ENCODE measurements at places on chromosomes 2 and 18.

DNA sequence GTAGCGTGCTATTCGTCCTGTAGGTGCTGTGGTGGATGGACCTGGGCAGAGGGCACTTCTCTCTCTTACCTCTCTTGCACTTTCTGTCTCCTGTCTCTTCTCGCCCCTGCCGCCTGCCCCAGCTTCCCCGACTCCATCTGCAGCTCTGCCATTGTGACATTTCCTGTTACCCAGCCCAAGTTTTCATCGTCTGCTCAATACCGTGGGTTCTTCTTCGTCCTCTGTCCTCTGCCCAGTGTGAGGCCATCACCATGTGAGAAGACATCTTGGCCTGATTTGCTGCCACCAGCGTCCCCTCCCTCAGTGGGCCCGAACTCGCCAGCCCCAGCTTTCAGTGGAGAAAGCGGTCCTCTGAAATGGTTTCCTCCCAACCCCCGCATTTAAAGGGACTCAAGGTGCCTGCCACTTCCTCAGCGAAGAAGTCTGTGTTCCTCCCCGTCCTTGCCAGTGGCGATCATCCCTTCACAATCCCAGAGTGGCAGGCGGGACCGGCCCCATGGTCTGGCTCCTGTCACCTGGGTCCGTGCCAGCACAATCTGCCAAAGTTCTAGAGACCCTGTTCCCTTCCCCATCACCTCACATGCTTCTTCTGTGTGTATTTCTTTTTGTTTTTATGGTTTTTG is 18.0 kb downstream of the TGOLN2 start:
- no peak for DNase-seq

DNA sequence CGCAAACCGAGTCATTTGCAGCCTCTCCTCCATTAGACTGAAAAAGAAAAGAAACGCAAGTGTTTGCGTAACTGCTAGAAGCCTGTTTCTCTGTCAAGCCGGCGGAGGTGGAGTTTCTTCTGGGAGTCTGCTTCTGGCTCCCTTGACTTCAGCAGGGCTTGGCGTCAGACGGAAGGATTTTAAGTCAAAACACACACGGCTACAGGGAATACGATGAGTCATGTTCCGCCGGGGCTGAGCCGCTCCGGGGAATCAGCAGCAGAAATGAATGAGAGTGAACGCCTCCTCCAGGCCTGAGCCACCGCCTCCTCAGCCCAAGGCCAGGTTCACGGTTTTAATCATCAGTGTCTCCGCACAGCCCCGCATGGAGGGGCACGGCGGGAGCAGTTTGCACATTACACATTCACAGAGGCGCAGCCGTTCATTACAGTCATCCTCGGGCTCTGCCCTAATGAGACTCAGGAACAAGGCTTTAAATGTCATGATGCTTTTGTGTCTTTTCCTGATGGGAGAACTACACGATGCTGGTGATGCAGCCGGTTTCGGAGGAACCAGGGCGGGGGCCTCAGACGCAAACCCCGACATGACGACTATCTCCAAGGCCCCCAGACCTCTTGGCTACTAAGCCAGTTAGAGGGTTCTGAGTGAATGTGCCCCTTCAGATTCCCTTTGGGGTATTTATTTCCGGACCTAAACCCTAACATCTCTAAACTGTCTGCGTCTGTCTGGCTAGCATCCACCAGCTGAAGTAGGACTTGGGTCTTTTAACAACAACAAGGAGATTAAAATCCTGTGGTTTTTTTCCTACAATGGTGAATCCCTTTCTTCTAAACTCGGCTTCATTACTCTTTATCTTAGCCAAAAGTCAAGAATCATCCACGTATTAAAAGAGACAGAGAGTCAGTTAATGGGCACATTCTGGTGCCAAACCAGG is 11.1 kb upstream of the SCG2 start:
- peak; percentile 93 for DNase-seq

DNA sequence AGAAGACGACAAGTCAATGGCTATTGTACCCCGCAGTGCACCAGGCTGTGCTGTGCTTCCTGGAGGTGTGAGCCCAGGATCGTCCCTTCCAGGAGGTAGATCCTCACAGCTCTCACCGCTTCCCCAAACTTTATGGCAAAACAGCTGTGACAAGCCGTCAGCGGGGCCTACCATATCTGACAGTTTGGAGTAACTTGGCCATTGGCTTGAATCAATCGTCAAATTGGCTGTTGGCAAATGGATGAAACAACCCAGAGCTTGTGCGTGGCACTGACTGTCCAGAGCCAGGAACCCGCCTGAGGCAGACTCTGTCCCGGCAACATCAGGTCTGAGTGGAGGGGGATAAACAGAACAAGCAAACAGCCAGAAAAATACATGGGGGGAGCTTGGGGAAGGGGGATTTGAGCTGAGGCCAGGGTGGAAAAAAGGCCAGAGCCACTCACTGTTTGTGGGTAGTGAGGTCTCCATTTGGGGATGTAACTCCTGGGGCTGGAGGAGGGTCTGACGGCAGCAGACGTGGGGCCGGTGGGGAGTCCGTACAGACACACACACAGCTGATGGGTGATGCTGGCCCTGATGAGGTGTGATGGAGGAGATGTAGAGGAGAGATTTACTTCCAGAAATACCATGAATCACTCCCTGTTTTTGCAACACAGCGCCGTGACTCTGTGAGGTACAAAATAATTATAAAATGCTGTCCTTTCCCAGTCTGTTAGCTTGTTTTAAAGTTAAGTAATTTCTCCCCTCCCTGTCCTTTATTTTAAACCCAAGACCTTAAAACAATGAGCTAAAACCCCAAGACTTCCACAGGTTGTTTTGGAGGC is 174.8 kb downstream of the TWIST2 start:
- DNase-seq = no peak

GRCh38 chr18:70981400-70982140 is 692.7 kb downstream of the SOCS6 start:
- DNase-seq = no peak

GRCh38 chr18:80188643-80189530 is 58.4 kb downstream of the PARD6G start:
- DNase-seq = no peak

DNA sequence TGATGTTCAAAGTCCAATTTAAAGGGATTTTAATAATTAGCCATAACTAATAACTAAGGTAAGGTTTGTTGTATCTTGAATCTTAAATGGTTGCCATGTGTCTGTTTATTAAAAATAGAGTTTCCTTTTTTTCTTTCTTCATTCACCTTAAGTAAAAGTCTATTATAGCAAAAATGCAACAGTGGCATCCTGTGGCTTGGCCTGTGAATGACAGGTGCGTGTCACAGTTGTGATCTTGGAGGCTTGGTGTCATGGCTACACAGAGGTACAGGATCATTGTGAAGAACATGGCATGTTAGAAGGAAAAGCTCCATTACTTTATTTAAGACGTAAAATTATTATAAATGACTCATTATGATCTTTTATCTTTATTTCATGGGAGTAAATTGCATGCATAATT is 246.1 kb downstream of the BCL2 start:
- no peak for DNase-seq

DNA sequence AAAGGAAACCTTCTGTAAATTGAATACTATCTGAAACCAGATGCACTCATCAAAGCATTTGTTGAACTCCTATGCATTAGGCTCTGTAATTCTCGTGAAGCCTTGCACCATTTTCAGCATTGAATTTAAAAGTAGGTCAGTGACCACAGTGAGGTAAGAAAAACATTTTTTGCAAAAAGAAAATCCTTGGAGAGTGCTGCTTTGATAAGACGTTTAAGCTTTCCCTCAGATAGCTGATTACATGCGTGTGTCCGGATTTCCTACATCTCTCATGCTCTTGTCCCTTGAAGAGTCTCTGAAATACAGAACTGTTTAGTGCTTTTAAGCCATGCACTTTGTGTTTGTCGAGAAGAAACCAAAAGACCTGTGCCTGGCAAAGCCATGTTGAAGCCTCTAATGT is 113.6 kb downstream of the FMNL2 start:
- no peak for DNase-seq

DNA sequence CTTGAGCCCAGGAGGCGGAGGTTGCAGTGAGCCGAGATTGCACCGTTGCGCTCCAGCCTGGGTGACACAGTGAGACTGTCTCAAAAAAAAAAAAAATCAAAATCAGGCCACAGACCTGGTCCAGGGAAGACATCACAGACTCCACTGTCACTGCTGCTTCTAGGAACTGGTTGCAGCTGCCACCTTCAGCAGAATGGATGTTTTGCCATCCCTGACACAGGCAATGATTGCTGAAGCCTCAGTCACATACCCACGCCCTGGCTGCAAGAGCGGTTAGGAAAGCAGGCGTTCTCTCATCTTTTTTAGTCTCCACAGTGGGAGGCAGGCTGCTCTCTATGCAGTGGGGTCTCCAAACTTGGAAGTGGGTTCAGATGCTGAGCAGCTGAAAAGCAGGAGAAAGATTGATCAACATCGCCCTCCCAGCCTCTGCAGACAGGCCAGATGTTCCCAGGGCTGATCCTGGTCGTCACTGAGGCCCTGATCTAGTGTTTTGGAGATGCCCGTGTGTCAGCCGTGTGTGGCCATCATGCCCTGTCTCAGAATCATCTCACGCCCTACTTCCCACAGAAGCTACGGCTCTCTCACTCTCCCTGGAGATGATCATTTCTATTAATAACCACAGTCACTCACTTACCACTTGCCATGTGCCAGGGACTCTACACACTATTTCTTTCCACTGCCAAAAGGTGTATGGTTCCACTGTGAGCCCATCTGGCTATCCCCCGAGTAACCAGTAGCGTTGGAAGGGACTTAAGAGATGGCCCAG is 91.8 kb downstream of the PLB1 start:
- no peak for DNase-seq

DNA sequence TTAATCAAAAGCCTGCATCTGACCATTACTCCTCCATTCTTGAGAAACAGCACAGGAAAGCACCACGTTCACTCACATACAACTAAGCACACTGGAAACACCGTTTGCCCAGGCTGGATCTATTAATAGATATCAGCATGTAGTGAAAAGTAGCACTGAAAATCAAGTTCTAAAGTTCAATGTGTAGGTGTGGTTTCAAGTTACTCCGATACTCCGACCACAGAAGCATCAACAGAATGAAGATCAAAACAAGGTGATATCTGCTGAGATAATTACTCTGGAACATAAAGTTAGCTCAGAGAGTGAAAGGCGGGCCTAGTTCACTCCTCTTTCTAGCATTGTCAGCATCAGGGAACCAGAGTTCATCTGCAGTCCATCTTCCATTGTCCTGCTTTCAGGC is 1367.4 kb upstream of the ACVR2A start:
- no peak for DNase-seq

- no peak for DNase-seq
These were observed 193.3 kb upstream of the SPHKAP start for GRCh38 chr2:228374741-228375140.

DNA sequence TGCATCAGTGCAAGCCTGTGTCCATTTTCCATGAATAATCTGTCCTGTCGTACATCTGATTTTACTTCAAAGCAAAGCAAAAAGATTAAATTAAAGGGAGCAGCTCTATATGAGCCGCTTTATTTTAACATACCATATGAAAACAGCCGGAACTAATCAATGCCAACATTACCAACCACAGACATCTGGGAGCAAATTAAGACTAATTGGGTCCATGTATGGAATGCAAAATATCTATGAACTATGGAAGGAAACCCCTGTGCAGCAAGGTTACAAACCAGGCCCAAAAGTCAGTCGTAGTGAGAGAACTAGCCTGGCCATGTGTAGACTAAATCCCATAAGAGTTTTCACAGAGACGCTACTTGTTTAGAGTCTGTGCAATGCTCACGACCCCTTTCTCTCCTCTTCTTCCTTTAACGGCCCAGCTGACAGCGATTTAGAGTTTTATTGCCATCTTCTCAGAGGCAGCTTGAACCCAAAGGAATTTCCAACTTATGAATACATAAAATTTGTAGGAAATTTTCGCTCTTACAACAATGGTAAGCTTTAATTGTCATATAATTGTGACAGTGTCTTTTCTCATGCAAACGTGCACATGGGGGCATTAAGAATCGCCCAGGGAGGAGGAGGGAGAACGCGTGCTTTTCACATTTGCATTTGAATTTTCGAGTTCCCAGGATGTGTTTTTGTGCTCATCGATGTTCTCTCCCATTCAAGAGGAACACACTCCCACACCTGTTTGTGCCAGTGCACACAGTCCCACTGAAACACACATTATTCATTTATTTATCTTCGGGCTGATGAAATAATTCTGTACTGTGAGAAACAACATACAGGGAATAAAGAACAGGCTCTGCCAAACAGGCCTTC is 52.9 kb upstream of the RPL31 start:
- no peak for DNase-seq

DNA sequence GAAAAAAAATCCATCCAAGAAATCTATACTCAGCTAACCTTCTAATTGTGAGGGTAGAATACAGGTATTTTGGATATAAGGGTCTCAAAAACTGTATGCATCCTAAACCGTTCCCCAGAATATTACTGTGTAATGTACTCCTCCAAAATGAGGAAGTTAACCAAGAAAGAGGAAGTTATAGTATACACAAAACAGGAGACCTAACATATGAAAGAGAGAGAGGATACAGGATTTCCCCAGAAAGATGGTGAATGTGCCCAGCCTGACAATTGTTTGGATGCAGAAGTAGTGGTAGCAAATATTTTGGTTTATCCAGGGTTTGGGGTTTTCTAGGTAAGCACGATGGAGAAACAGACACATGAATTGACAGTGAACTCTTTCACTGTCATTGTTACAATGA is 50.6 kb downstream of the GALNT3 start:
- no peak for DNase-seq

DNA sequence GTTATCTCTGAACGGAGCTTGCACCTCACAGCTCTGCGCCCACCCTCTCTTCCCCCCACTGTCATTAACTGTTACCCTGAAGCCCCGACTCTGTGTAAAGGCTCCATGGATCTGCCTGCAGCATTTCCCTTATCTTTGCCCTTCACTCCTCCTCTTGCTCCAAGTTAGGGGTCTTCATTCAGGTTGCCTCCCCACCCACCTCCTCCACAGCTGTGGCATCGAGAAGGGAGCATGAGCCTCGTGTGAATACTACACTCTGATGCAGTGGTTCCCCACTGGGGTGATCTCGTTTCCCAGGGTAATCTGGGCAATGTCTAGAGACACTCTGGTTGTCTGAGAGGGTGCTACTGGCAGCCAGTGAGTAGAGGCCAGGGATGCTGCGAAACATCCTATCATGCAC is 51.4 kb downstream of the REEP1 start:
- no peak for DNase-seq

DNA sequence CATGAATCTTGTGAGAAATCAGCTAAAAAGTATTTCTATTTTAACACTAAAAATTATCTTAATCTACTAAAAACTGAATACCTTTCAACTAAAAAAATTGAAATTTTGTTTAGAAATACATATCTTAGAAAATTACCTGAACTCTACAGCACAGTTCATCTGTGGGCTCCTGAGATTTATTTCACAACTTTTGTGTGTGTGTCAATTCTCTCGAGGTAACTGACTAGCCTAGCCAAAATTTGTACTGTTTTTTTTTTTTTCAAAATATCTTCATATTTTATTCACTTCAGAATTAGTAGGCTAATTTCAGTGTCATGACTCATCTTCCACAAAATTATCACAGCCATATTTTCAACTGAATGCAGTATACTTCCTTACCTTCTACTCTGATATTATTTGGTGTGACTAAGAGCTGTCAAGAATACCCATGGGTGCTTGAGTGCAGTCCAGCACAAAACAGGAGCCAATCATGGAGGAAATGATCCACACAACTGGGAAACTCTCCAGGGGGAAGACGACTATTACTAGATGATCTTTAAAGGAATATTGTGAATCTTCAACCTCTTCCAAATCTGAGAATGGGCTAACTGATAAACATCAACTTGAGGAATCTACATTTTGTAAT is 174.6 kb downstream of the ZNF385B start:
- peak; percentile 66 for DNase-seq

Measured in MG63 (cell line).